ENCODE measurements at places on chromosomes 12 and 14. TPM values are rescaled to one million over a fixed set of nuclear protein-coding genes. Genes with fewer than 3 reads are reported as not detected.

DNA sequence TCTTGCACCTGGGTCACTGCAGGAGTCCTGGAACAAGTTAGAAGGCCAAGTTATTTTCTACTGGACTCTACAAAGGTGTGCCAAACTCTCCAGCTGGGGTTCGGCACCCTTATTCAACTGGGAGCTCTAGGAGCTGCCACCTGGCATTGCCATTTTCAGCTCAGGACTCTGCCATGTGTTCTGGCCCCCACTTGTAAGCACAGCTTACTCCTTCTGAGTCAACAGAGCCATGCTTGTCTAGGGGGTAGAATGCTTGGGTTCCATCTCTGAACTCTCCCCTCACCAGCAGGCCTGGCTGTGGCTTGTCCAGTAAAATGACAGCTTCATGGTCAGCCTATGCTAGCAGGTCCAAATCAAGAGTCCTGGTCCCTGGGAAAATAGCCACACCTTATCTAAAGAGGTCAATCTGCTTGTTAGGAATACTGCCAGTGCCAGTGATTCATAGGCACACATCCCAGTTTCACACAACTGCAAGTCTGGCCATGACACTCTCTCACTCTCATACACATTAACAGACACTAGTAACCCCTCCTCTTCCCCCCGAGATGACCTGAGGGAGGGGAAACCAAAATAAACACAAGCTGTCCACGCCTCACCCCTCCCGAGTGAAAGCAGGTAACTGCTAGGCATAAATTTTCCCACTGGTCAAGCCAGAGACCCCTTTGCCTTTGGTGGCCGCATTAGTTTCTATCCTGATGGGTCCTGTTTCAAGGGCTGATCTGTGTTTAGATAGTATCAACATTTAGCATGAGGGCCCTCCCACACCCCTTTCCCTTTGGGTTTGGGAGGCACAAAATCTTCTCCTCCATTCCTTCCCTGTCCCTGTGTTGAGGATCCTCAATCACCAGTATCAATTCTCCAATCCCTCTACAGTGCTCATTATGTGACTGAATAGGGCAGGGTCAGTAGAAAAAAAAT is 182.3 kb upstream of the GZMB start:
- no peak for DNase-seq

- DNase-seq: no peak
Measured at GRCh38 chr12:63802012-63802608, 22.4 kb downstream of the RXYLT1 start.

GRCh38 chr12:118064608-118065007 is 3.6 kb upstream of the WSB2 start:
- DNase-seq: no peak

- DNase-seq: no peak
Measured at GRCh38 chr12:101051901-101052550, 158.0 kb downstream of the SLC5A8 start.

DNA sequence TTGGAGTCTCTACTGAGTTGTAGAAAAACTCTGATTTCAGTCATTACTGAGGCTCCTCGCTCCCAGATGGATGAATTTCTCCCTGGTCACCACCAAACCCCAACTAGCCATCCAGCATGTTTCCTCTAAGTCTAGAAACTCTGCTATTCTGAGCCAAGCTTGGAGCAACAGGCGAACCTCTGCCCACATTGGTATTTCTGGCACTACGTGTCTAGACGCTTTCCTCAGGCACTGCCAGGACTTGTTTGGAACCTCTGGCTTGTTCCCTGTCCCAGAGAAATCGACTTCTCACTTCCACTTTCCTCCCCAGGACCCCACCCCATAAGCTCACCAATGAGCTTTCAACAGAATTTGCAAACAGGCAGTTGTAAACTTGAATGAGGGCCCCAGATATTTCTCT is 27.6 kb downstream of the WSCD2 start:
- peak; percentile 41 for DNase-seq

GRCh38 chr12:28063355-28063880 is 90.9 kb upstream of the PTHLH start:
- no peak for DNase-seq

DNA sequence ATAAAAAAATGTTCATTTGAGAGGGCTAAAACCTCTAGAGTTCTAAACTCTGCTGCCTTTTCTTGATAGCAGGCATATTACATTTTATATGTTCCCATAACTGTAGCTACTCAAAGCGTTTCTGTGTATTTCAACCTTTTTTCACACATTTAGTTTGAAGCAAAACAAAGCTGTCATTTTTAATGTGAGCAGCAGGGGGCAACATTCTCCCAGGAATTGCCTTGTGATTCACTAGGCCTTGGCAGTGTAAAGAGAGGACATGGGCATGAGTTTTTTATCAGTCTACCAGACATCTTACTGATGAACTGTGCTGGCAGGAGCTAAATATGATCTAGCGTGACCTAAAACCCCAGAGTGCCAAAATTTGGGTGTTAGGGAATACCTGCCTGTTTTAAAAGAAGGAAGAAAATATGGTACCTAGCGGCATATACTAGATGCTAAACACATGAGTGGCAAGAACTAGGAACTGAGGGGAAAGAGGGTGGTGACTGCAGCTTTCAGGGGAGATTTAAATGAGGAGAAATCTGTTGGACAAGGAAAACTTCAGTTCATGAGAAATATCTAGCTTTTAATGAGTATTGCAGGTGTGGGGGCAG is 65.3 kb downstream of the IFT43 start:
- no peak for DNase-seq

DNA sequence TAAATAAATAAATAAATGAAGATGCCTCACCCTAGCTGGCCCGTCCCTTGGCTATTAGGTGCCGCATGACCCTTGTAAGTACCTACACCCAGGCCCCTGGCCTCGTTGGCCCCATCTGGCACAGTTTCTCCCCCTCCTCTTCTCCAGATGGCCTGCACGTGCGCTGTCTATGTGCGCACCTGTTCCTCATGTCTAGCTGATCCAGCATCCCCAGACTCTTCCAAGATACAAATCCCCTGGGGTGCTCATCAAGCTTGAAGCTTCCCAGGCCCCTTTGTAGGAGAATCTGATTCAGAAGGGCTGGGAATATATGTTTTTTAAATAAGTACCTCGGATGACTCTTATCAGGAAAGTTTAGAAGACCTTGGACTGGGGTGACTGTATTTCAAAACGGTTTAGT is 133.3 kb downstream of the CHST11 start:
- DNase-seq: no peak

DNA sequence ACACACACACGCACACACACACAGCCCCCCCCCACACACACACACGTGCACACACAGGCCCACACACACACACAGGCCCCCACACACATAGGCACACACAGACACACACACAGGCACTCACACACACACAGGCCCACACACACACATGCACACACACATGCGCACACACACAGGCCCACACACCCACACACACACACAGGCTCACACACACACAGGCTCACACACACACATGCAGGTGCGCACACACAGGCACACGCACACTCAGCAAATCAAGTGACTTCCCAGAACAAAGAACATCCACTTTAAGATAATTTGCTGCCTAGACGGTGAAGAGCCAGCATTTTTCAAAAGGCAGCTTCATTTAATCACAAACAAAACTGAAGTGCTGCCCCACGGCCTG is 78.5 kb upstream of the FBRSL1 start:
- no peak for DNase-seq

- peak; percentile 65 for DNase-seq
Measured at GRCh38 chr12:109770861-109771670, 57.4 kb downstream of the FAM222A start.

- DNase-seq: no peak
Measured at GRCh38 chr12:30996255-30996654, 69.7 kb downstream of the TSPAN11 start.

- DNase-seq: no peak
Measured at GRCh38 chr14:96827290-96827689, 30.1 kb downstream of the VRK1 start.

DNA sequence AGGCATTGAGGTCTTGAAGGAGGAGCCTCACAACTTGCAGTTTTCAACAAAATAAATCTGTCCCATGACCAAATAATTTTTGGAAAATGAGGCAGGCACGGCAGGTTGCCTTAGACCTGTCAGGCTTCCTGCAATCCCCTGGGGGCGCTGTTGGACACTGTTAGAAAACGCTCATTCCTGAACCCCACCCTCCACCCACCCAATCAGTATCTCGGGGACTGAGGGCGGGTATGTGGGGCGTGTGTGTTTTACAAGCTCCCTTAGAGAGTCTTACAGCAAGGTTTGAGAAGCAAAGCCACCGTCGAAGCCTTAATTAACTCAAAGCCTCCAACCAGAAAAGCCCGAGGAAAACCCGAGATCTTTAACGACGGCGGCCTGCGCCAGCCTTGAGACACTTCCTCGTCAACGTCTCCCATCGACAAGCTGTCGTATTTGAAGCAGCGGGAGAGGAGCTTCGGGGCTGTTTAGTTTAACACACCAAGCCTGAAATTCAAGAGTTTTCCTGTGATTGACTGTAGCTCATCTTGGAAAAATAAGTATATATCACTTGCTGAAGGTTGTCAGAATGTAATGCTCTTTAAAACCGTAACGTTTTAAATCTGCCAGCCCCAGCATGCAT is 123.0 kb downstream of the GLT1D1 start:
- no peak for DNase-seq

DNA sequence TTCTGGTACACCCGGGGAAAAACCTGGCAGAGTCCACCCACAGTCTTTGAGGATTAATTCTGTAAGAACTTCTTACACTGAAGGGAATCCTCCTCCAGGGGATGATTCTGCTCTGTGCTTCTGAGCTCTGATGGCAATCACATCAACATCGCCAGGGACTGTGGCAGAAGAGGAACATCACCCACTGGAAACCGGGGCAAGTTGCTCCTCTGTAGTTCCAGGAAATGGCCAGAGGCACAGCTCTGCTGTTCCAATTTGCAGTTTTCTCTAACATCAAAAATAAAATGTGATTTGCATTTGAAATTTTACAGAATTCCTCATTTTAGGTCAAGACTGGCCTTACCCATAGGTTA is 207.6 kb downstream of the DAD1 start:
- no peak for DNase-seq

DNA sequence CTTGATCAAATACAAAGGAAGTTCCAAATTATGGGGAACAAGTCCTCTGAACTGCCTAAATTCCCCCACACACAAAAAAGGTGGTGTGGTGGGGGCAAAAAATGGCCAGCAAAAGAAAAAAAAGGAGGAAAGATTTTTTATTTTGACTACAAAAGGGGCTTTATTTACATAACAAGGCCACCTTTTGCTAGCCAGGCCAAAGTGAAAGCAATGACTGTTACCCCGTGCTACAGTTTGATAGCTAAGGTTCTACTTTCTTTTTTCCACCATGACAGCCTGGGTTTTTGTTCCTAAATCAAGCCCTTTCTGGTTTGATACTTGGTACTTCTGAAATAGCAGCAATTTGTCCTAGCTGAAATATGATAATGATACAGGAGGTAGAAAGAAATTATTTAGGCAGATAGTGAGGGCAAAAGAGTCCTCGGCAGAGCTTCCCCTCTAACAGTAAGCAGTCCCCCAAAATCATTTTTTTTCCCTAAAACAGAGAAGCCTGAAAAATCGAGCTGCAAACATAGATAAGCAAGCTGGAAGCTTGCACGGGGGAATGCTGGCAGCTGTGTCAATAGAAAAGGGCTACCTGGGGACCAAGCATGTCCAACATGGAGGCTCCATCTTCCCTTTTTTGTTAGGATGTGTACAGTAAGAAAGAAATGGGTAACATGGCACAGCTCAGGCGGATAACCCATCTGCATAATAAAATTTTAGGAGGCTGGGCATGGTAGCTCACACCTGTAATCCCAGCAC is 8.9 kb upstream of the B4GALNT1 start:
- DNase-seq: no peak

GRCh38 chr14:80378084-80378690 is 166.9 kb upstream of the DIO2 start:
- no peak for DNase-seq

DNA sequence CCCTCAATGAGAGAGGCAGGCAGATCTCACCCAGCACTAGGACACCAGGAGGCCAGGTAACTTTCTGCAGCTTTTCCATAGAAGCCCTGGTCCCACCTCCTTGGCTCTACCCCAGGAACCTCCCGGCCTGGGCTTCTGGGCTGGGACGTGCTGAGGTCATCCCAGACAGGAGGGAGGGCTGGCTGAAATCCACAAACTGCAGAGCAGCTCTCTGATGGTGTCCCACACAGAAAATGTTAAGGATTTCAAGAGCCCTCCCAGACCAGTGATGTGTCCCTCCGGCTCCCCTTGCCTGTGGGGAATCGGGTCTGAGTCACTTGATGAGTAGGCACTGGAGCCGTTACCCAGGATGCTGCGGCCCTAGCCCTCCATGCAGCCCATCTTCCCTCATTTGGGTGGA is 124.1 kb downstream of the ESRRB start:
- peak; percentile 74 for DNase-seq

GRCh38 chr12:14211947-14212387 is 153.5 kb upstream of the ATF7IP start:
- no peak for DNase-seq

DNA sequence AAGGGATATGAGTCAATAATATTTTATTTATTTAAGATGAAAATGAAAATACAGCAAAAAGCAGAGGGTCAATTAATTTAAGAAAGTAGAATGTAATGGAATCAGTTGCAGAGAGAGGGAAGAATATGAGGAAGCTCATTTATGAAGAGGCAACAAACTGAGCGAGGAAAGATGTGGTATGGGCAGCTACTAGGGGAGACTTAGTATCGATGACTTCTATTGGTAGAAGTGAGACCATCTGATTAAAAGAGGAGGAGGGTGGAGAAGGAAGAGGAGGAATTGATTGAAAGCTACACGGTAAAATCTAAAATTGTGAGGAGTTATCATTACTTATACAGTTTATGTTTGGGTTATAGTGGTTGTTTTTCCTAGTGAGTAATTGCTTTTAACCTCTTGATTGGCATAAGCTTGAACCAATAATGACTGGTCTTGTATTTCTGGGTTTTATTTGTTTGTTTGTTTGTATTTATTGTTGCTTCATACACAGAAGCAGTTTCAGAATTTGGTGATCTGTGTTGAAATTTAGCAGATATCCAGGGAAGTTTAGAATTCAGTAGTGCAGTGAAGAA is 121.0 kb downstream of the LRRIQ1 start:
- DNase-seq: no peak

- DNase-seq: no peak
Measured at GRCh38 chr12:67918441-67918840, 70.8 kb upstream of the IFNG-AS1 start.

GRCh38 chr12:34033628-34034296 is 11.5 kb downstream of the ALG10 start:
- DNase-seq: no peak

TAS2R42 gene
- not detected for total RNA-seq

TPH2 gene
- not detected for total RNA-seq

NELL2 gene
- 0.52 TPM for total RNA-seq

TOMM20L gene
- not detected for total RNA-seq

KRT79 gene
- not detected for total RNA-seq

CISTR gene
- total RNA-seq: not detected

PIP4K2C gene
- total RNA-seq: 27.4 TPM

CAPZA3 gene
- total RNA-seq: not detected

MAP1LC3B2 gene
- total RNA-seq: not detected

RASSF3 gene
- total RNA-seq: 312 TPM

Data from posterior vena cava (tissue), 2 donors.